ENCODE measurements at places on chromosomes 6 and 20.

- no peak for DNase-seq
These were observed 254.4 kb upstream of the JAG1 start for GRCh38 chr20:10927936-10928840.

- no peak for DNase-seq
These were observed 395.3 kb upstream of the BTBD3 start for GRCh38 chr20:11522366-11522741.

GRCh38 chr20:13276945-13277541 is 56.0 kb downstream of the ISM1 start:
- no peak for DNase-seq

DNA sequence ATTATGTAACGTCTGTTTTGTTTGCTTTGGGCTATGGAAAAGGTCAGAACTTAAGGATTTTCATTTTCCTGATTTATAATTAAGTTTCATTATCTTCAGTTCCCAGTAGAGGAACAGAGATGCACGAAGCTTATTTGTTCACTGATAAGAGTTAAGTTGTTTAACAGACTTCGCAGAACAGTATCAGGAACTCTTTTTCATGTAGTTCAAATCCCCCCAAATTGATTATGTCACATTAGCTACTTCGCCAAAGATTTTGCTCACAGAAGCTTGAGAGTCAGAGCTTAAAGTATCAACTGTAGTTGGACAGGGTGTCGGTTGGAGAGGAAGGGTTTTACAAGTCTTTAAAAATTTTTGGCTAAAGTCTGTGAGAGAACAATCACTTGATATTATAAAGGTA is 43.4 kb downstream of the ZHX3 start:
- no peak for DNase-seq

- no peak for DNase-seq
These were observed 3.2 kb upstream of the LSM14B start for GRCh38 chr20:62119115-62119514.

GRCh38 chr20:1287787-1288569 is 21.9 kb downstream of the SNPH start:
- no peak for DNase-seq

DNA sequence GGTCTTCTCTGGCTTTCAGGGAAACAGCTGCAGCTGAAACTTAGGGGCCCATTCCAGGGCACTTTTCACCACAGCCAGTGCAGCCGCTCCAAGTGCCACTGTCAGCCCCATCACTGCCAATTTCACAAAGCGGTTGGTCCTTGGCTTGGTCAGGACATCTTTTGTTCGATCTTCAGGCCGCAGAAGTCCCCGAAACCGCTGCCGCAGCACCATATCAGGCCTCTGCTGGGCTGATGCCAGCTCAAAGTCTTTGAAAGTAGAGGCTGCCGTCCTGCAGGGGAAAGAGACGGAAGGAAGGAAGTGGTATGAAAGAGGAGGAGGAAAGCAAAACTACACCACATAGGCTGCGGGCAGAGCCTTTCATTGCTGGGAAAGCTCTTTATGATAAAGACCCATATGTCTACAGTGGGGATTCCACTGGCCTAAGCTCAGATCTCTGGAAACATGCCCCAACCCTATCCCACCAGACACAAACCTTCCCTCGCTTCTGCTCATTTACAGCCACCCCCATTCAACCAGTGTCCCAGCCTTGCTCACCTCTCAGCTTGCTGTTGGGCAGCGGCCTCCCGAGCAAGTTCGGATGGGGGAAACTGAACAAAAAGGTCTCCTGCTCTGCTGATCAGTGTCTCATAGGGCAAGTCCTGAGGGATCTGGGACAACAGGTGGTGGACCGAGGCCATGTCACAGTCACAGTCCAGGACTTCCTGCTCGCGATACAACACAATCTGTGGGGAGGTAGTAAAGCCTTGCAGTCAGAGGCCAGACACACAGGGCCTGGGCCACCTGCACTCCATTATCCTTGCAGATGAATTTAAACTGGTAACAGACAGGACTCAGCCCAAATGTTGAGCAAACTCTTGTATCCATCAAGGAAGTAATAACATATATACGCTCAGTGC is 23.5 kb downstream of the TBC1D20 start:
- no peak for DNase-seq

DNA sequence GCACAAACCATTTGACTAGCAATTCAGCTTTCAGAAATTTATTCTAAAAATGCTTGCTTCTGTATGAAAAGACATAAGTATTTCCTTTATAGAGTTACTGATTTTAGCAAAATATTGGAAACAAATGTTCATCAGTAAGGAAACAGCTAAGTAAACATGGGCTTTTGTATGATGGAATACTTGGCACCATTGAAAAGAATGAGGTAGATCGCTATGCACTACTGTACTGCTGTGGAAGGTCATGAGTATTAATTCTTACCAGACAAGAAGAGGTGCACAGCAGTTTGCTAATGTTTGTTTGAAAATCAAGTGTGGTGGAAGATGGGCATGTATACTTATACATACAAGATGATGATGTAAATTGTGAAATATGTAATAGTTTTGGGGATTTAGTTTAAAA is 73.0 kb downstream of the FARS2 start:
- no peak for DNase-seq

GRCh38 chr6:31407699-31408098 is 4.3 kb downstream of the MICA start:
- DNase-seq: no peak

GRCh38 chr6:24719125-24719971 is at the start of gene C6orf62:
C6orf62 (minus strand) TSS chr6:24719154; CDS start chr6:24718668, 486 bp downstream.
- peak; percentile 48 for DNase-seq

GRCh38 chr20:63026582-63027165 is 19.9 kb upstream of the BHLHE23 start:
- DNase-seq: no peak

DNA sequence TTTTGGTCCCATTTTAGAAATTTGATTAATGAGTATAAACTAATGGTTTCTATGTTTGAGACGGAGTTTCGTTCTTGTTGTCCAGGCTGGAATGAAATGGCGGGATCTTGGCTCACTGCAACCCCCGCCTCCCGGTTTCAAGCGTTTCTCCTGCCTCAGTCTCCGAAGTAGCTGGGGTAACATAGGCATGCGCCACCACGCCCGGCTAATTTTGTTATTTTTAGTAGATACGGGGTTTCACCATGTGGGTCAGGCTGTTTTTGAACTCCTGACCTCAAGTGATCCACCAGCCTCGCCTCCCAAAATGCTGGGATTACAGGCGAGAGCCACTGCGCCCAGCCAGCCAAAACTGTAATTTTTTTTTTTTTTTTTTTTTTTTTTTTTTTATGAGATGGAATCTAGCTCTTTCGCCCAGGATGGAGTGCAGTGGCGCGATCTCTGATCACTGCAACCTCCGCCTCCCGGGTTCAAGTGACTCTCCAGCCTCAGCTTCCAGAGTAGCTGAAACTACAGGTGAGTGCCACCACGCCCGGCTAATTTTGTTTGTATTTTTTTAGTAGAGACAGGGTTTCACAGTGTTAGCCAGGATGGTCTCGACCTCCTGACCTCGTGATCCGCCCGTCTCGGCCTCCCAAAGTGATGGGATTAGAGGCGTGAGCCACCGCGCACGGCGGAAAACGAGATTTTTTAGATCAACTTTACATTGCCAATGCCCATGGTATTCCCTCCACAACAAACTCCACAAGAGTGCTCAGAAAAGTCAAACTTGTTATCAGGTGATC is 127.8 kb downstream of the HFE start:
- no peak for DNase-seq

- no peak for DNase-seq
These were observed 5.2 kb upstream of the BPIFA3 start for GRCh38 chr20:33211817-33212424.

DNA sequence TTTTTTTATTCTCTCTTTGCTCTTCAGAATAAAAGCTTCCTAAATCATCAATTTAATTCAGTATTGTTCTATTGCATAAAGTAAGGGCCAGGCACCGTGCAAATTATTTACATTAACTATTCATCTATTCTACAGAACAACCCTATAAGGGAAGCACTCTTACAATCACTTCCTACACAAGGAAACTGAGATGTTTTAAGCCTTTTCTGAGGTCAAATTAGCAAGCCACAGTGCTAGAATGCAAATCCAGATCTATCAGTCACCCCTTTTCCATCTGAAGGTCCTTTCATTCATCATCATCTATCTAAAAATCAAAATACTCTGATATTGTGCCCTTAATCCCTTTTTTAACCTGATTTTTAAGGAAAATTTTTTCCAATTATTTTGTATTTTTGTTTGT is 31.2 kb downstream of the FRK start:
- no peak for DNase-seq

GRCh38 chr6:168032005-168032760 is 34.7 kb downstream of the KIF25 start:
- DNase-seq: no peak

DNA sequence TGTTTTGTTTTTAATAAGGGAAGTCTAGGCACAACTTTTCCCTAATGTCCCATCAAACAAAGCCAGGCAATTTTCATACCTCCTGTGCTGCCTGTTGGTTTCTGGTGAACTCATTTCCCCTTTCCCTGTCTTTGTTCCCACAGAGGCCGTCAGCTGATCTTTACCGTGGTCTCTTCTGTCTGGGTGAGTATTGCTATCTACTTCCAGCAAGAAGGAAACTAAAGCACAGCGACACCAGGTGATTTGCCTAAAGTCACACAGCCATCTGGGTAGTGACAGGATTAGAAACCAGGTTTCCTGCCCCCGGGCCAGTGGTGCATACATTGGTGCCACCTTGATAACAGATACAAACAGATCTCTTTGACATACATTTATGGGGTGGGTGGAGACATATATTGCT is 59.6 kb downstream of the RAB44 start:
- no peak for DNase-seq

- no peak for DNase-seq
These were observed 42.5 kb downstream of the PREX1 start for GRCh38 chr20:48785256-48785655.

- no peak for DNase-seq
These were observed 631 bp downstream of the PHACTR3 start for GRCh38 chr20:59604741-59605600.

All from stimulated activated CD4-positive, alpha-beta T cell treated with anti-CD3 and anti-CD28 coated beads, TNF-alpha, amount 100 ng/mL, for 48 hours (primary cell).